ENCODE measurements at places on chromosomes 7 and 10.

- no peak for DNase-seq
These were observed 222.1 kb upstream of the RHOBTB1 start for GRCh38 chr10:61166065-61166464.

DNA sequence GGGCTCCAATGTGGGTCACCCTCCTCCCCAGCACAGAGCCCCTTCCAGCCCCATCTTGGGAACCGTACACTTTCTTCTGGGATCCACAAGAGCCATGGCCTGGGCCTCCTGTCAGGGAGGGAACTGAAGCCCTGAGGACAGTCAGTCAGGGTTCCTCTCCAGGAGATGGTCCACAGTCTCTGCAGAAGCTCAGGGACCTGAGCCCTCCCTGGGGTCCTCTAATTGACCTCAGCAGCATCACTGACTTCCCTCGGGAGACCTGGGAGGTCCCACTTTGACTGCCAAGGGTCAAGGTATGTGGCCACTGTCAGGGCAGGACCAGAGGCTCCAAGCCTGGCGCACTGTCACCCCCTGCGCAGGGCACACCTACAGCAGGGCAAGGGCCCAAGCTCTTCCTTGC, 32.3 kb downstream of the NOD1 start:
- DNase-seq: no peak

- DNase-seq: no peak
These were observed 184.9 kb downstream of the DNAJB6 start for GRCh38 chr7:157521752-157522151.

GRCh38 chr10:22476601-22477321, 131.5 kb downstream of the SPAG6 start:
- DNase-seq: no peak

- no peak for DNase-seq
These were observed 334.9 kb downstream of the ELMO1 start for GRCh38 chr7:37113661-37114355.

- no peak for DNase-seq
These were observed 79.4 kb downstream of the TFPI2 start for GRCh38 chr7:93811198-93811597.

DNA sequence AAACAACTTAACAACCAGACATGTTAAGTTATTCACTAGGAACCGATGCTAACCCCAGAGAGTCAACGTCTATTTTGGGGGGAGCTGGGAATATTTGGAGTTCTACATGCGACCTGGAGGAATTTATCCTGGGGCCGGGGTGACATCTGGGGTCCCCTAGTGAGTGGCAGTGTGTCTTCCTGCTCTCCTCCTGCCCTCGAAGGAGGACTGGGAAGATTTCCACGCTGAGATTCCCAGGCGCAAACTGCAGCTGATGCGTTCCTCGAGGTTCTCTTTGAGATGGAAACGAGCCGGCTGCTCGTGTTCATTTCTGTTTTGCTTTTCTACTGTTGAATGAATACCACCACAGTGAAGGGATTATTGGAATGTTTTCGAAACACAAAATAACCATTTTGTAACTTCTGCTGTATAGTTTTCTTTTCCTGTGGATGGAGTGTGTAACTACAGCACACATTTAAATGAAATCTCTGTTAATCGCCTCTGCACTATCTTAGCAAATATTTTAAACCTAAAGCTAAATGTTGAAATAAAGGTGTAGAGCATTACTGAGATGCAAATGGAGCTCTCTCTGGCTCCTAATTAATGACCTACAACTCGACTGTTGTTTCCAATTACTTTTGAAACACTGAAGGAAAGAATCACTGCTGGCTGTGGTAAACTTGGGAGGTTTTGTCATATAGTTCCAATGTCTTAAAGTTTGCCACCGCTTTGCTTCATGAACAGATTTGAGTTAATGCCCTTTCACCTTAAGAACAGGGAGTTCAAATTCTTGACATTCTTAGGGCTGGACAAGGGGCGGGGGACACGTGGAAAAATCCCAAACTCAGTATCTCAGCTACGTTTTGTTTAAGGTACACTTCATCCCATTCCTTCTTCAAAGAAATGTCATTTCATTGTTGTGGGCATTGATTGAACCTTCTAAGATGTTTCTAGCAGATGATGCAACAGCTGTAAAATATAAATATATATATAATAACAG, 21.1 kb downstream of the GATA3 start:
- DNase-seq: no peak

DNA sequence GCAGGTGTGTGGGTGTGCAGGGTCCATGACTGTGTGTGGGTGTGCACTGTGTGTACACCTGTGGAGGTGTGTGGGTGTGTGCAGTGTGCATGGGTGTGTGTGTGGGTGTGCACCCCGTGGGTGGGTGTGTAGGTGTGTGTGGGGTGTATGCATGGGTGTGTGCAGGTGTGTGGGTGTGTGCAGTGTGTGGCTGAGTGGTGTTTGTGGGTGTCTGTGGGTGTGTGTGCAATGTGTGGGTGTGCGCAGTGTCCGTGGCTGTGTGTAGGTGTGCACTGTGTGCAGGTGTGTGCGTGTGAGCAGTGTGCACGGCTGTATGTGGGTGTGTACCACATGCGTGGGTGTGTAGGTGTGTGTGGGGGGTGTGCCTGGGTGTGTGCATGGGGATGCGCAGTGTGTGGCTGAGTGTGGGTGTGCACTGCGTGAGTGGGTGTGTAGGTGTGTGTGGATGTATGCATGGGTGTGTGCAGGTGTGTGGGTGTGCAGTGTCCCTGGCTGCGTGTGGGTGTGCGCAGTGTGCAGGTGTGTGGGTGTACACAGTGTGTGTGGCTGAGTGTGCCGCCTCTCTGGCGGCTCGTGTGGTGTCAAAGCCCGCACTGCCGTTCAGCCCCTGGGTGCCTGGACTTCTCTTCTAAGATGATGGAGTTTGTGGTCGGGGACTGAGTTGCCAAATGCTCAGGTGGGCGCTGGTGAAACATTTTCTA, 208.3 kb downstream of the DNAJB6 start:
- DNase-seq: no peak

DNA sequence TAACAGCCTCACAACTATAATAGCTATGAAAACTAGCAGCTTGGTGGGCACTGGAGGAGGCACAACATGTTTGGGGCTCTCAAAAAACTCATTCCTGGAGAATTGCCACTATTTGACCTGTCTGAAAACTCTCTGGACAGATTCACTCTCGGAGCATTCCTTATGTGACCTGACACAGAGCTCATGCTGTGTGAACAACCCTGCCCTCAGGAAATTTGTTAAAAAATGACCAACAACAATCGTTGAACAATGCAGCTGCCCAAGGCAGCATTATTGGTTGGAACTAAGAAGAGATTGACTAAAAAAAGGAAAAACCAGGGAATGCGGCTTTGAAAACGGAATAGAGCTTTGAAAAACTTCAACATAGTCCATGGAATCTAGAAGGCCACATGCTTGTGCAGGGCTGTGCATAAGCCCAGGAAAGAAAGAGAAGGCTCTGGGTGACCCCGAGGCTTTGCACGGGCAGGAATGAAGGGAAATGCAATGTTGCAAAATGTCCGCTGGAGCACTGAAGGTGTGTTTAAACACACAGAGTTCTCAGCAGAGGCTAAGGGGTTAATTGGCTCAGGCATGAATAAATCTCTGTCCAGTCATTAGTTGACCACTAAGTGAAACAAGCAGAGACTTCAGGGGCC, 52.8 kb downstream of the NAMPT start:
- no peak for DNase-seq

GRCh38 chr10:123575105-123575504, 91.0 kb upstream of the GPR26 start:
- DNase-seq: no peak

DNA sequence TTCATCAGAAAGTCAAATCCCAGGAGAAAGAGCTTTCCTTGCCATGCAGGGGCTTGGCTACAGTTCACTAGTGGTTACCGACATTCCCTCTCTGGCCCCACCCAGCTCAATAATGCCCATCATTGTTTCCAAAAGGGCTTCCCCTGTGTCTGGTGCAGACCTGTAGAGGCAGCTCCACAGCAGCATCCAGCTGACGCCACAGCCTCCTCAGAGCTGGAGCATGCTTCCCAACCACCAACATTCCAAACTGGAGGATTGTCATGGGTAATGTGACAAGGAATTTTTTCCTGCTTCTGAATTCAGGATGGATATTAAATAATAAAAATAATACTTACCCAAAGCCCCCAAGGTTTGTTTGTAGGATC, 77.4 kb downstream of the ZNF365 start:
- DNase-seq: no peak

GRCh38 chr7:101990811-101991418, 173.5 kb downstream of the CUX1 start:
- DNase-seq: no peak

DNA sequence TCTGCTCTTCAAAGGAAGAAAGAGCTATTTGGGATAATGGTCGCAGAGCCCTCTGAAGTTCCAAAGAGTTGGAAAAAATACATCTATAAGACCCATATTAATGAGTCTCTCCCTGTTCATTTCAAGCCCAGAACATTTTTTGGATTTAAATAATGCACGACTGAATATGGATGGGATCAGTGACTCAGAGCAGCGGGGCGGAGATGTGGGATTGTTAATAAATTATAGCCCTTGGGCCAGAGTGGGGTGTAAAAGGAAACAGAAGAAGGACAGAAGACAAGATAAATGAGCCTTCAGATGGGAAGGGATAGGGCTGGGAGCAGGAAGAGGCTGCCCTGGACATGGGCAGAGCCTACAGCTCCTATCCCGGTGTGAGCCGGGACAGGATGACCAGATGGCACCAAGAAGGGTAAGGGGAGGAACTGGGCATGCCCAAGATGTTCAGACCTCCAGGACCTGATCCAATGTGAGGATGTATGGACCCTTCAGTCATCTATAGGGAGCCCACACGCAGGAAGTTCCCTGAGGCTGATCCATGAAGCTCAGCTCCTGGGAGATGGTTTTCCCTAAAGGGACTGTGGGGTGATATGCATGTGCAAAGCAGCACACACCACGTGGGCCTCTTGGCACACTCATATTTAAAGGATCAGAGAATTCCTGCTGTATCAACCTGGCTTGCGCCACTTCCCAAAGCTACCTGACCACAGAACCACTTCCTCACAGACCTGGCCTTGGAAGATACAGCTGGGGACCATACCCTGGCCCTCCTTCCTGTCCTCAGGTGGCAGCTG, 96.1 kb upstream of the PLXNA4 start:
- DNase-seq: no peak

DNA sequence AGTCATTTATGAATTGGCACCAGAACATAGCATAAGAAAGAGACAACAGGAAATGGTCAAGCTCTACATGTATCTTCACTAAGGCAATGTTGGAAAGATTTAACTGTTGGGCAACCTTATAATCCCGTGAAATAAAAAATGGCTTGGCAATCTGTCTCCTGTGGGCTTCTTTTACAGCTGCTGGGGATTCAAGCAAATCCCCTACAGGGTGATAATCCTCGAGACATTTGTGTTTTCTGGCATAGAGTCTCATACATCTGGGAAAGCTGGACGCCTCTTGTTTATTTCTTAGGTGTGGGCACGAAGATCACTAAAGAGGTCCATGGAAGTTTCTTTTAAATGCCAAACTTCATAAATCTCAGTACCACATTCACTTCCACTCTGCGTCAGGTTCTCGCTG, 82.2 kb upstream of the GPR141 start:
- DNase-seq: no peak

DNA sequence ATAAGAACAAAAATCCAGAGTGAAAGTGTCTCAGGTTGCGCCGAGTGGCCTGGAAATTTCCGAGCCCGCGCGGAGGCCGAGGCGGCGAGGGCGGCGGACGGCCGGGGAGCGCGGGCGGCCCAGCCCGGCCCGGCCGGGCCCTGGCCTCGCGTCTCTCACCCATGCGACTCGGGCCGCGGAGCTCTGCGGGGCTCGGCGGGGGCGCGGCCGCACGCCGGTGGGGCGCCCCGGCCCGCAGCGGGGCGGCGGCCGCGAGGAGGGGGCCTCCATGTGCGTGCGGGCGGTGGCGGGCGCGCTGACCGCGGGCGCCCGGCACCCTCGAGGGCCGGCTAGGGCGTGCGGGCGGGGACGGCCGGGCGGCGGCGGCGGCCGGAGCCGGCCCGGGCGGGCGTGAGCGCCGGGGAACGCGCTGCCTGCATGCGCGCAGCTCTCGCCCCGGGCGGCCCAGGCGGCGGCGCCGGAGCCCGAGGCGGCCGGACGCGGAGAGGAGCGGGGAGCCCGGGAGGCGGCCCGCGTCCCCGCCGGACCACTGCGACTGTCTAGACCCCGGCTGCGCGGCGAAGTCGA, 302 bp upstream of the EN2 start:
- DNase-seq: no peak

GRCh38 chr7:112383671-112384417, 66.4 kb upstream of the IFRD1 start:
- peak; percentile 20 for DNase-seq

DNA sequence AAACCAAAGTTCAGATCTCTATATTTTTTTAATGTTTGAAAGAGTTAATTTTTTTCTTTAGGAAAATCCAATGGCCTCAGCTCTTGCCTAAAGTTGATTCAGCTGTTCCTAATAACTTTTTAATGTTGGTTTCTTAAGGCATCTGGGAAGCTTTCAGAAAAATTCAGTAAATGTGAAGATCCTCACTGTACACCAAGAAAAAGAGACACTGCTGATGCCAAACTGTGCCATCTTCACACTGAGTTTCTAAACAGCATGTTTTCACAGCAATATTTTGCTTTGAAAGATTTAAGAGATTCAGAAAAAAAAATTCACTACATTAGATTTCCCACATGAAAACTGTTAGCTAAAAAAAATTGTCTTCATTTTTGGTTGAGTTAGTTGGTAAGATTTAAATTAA, 249.4 kb downstream of the NEBL start:
- DNase-seq: no peak

DNA sequence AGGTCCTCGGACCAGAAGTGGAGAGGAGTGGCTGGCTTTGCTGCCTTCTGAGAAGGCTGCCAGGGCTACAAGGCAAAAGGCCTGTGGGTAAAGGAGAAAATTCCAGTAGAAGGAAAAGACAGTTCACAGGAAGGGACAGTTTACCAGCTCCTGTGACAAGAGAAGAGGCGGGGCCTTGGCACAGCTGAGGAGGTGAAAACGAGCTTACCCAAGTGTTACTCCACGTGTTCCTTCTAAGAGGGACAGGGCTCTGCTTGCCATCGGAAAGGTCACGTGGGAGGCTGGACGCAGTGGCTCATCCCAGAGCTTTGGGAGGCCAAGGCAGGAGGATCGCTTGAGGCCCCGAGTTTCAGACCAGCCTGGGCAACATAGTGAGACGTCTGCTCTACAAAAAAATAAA, 129.4 kb upstream of the ZNF746 start:
- DNase-seq: no peak

GRCh38 chr10:89373916-89374711, 3.7 kb upstream of the IFIT1B start:
- no peak for DNase-seq

DNA sequence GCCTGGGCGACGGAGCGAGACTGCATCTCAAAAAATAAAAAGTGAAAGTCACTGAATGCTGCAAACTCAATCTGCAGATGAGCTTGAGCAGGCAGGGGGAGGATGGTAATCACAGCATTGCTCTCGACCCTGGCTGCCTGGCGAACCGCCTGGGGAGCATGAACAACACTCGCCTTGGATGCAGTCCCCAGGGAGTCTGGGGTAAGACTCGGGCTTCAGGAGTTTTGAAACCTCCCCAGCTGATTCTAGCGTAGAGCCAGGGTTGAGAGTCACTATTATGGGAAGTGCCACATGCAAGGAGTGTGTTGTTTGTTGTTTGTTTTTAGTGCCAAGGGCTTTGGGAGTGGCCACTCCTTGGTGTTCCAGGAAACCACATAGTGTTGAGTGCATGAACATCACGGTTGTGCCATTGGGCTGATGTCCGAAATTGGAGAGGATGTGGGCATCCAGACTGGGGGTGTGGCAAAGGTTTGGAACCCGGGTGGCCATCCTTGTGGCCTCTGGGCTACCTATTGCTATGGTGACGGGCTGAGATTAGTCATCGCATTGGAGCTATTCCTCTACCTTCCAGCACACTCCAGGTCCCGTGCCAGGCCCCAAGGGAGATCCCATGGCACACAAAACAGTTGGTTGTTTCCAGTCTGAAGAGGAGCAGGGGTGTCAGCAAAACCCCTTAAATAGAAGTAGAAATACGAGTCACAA, 92.6 kb downstream of the RGS10 start:
- DNase-seq: no peak

All from iPS DF 19.7 (cell line).